ENCODE measurements at places on chromosomes 5 and 9.

DNA sequence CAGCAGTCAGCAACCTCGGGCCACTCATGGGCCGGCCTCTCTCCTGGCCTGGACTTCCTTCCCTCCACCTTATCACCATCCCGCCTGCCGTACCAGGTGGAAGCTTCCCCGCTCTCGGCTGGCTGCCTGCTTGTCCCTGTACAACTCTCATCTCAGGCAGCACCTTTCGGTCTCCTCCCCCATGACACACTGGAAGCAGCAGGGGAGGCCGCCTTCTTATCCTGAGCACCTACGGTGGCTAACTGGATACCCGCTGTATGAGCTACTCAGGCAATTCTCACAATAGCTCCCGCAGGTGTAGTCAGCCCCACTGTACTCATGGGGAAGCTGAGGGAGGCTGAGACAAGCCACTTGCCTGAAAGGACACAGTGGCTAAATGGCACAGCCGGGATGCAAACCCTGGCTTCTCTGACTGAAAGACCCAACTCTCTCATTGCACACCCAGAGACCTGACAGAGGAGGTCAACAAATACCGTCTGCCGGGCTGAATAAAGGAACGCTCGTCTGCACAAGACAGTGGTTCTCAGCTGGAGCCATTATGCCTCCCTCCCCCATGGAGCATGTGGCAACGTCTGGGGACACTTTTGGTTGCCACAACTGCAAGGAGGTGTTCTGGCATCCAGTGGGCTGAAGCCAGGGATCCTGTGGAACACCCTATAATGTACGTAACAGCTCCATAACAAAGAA, 9.6 kb downstream of the STK10 start:
- DNase-seq: no peak

- DNase-seq: peak; percentile 71
Observed at GRCh38 chr9:98450496-98450895, 195.0 kb upstream of the TBC1D2 start.

DNA sequence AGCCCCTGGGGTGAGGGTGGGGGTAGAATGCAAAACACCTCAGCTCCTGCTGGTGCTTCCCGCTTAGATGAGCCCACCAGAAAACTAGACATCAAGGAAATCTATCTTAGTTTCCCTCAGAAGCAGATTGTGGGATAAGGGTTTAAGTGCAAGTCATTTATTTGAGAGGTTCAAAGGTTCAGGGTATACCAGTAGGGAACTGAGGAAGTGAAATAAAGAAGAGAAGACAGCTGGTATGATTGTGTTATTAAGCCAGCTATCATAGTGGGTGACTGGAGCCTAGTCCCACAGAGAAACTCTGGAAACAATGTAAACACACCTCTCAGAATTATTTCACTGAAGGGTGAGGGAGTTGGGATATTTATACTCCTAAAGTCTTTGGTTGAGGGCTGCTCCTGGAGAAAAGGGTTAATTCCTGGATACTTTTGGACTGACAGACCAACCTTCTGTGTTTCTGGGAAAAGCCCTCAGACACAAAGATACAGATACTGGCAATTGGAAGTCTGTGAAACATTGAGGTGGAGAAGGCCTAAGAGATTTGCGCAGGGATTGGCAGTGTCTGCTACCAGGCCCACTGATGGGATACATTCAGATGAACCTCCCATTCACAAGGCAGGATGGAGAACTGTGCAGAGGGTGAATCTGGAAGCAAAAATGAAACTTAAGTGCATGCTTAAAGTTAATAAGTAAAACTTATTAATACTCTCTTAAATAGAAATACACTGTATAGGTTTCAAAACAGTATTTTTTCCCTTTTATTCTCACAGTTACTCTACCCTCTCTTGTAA, 6.4 kb upstream of the DCTN4 start:
- no peak for DNase-seq

DNA sequence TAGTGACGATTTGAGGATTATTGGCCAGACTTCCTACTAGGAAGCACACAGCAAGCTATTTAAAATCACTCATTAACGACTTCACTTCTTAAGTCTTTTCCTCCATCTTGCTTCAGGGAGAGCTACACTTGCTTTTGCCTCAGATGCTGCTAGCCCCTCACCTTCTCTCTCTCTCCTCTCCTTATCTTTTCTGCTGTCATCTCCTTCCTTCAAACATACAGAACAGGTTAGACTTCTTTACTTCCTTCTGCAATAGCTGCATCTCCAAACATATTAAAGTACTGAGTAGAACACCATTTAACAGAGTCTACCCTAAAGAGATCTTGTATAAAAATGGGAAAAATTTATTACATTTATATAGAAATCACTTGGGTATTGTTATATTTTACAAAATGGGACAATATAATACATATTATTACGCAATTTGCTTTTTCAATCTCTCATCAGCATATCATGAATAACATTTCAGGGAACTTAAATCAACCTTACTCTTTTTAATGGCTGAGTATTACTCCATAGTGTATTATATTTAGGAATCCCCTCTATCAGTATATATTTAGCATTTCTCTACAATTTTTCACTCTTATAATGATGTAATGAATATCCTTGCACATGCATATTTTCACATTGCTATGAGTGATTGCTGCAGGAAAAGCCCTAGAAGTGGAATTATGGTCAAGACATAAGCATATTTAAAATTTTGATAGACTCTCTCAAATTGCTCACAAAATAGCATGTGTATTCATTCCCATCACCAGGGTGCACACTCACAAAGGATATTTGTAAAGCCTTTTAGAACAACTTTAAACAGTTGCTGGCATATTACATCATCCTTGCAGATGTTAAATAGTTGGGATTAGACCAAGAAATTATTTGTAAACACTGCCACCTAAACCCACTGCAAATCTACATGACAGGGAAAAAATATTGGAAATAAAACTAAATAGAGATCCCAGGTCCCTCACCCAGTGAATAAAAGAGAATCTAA, 164.5 kb upstream of the NFIB start:
- no peak for DNase-seq

DNA sequence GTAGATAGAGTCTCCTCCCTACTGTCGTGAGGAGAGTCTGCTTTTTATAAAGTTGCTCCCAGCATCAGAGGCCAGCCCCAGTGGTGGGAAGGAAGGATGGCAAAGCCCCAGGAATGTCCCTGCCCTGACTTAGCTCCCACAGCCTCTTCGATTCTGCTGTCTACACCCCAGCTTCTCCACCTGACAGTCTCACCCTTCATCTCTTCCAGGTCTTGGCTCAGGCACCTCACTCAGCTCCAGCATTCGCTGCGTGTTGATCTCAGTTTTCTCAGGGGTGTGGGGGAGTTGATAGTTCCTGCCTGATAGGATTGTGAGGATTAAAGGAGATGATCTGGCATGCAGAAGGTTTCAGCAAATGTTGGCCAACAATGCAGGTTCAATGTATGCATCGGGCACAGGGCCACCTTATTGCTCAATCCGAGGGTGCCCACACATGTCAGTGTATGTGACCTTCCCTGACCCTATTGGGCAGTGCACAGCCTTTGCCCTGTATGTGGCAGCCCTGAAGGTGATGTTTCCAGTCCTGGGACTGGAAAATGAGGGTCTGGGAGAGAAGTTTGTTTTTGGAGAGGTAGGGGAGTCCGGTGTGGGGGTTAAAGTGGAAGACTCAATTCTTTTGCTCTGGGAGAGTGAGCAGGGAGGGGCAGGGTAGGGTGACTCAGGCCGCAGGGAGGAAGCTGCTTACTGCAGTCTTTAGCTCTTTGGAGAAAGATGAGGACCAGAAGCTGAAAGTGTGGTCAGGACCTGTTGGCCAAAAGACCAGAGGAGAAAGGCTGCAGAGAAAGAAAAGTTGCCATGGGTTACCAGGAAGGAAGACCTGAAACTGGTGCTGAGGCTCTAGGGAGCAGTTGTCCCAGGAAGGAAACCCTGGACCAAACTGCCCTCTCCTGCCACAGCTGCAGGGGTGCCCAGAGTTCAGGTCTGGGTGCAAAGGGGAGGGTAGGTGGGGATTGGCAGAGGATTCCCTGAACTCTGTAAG, 153.2 kb downstream of the MACROH2A1 start:
- peak; percentile 73 for DNase-seq

DNA sequence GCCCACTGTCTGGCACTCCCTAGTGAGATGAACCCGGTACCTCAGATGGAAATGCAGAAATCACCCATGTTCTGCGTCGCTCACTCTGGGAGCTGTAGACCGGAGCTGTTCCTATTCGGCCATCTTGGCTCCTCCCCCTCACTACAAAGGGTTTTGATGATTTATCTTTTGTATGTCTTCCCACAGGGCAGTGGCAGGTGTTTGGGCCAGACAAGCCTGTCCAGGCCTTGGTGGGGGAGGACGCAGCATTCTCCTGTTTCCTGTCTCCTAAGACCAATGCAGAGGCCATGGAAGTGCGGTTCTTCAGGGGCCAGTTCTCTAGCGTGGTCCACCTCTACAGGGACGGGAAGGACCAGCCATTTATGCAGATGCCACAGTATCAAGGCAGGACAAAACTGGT, 9.4 kb downstream of the BTNL8 start:
- DNase-seq: no peak

- no peak for DNase-seq
Observed at GRCh38 chr9:98594546-98595160, 114.1 kb downstream of the GABBR2 start.

DNA sequence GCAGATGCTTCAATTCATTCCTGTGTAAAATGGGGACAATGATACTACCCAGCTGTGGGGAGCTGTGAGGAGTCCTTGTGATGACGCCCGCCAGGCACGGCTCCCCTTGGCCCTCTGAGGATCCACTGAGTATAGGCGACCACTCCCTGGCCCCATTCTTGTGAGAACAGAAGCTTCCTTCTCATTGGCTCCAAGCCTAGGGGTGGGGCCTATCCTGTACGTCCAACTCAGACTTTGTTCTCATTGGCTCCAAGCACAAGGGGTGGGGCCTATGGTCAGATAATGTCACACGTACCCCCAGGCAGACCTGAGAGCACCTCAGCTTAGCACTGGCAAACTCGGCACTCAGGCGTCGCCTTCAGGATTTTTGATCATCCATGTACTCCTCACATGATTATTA, 232.9 kb upstream of the MVB12B start:
- DNase-seq: no peak

DNA sequence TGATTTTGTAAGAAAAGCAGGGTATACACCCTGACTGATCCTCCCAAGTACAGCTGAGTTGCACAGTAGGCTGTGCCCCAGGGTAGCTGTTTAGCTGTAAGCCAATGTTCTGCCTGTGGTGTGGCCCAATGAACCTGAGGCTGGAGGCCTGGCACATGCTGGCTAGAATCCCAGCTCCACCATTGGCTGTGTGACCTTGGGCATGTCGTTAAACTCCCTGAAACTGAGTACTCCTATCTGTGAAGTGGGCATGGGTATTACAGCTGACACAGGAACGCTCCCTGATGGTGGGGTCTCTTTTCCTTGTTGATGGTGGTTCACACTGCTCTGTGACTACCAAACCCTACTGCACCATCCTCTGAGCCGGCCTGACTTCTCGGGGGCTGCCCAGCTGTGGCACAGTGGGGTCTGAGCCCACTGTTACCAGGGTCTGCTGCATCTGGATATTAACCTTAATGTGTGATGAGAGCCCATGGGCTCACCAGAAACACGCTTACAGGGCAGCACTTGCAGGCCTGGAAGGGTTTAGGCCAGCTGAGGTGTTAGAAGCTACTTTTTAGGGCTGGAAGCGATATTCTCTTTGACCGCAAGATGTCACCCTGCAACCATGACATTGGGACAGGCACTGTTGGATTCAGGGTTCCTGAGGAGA, 7.0 kb upstream of the GADD45G start:
- peak; percentile 59 for DNase-seq

GRCh38 chr9:137305060-137305797, 3.2 kb upstream of the NRARP start:
- DNase-seq: no peak

DNA sequence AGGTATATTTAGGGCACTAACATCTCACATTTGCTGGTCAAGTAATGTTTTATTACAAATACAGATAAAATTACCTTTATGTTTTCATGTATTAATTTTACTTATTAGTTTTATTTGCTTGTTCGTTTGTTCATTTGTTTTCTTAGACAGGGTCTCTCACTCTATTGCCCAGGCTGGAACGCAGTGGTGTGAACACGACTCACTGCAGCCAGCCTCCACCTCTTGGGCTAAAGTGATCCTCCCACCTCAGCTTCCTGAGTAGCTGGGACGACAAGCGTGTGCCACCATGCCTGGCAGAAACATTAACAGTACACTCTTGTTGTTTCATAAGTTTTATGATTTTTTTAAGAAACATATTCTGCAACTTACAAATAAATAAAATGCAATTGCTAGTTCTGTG, 123.2 kb downstream of the ZNF608 start:
- no peak for DNase-seq

GRCh38 chr5:156735477-156735876, 114.6 kb upstream of the PPP1R2B start:
- DNase-seq: no peak

- no peak for DNase-seq
Observed at GRCh38 chr9:91415290-91415689, 8.3 kb downstream of the NFIL3 start.

DNA sequence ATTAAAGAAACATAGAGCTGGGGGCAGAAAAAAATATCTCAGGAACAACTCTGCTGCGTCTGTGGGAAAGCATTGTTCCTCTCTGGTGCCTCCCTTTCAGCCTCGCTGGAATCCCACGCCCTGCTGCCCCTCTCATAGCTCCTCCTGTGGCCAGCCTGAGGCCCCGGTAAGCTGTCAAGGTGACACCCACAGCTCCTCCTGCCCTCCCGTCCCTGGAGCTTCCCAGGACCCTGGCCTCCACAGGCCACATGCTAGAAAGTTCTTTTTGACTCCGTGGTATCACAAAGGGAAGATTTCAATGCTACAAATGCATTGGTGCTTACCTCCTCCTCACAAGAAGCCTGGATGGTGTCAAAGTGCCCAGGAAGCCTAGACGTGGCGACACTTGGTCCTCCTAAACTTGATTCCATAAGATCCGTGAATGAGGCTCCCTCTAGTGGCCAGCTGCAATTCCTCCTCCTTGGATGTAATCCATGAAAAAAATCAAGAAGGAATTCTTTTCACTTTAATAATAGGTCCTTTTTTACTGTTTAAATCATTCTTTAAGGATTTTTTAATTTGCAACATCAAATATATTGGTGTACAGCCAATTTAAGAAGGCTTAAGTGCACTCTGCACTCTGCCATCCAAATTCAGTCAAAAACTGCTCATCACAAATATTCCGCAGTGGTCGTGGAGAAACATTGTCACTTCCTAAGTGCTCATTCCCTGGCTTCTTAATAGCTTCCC, 104.9 kb downstream of the CFAP90 start:
- peak; percentile 59 for DNase-seq

DNA sequence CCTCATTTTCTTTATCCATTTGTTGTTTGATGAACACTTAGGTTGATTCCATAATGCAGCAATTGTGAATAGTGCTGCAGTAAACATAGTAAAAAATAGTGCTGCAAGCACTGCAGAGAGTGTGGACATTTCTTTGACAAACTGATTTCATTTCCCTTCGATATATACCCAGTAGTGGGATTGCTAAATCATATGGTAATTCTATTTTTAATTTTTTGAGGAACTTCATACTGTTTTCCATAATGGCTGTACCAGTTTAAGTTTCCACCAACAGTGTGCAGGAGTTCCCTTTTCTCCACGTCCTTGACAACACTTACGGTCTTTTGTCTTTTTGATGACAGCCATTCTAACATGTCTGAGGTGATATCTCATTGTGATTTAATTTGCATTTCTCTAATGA, 138.2 kb upstream of the PLPPR1 start:
- no peak for DNase-seq

GRCh38 chr9:88013035-88013434, 38.7 kb upstream of the CDK20 start:
- no peak for DNase-seq

- peak; percentile 86 for DNase-seq
Observed at GRCh38 chr9:104993291-104993963, 65.5 kb upstream of the ABCA1 start.

- DNase-seq: no peak
Observed at GRCh38 chr5:88486431-88486830, 217.8 kb upstream of the TMEM161B start.

GRCh38 chr9:30116673-30117217, 2267.7 kb upstream of the ACO1 start:
- DNase-seq: no peak
